ENCODE measurements at places on chromosomes 4 and X. TPM values are rescaled to one million over a fixed set of nuclear protein-coding genes. Genes with fewer than 3 reads are reported as not detected.

DNA sequence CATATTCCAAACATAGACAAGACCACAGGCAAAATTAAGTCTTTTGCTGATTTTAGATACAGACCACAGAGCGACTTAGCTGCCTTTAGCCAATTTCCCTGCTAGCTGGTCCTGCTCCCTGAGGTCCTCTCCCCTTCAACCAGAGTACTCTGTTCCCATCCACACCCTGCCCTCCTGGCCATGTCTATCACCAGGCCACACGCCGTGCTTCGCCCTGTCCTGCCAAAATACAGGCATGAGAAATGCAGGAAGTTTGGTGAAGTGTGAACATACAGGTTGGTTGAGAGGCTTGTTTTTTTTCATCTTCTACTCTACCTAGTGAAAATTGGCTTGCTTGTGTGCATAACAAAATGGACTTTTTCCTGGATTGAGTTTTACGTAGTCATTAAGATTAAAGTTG lies 226.2 kb upstream of the TENM3 start:
- no peaks in the 10 kb centered on the region for H3K27me3 ChIP-seq
- H3K36me3 ChIP-seq = no peaks in the 10 kb centered on the region
- no peak for DNase-seq
- no peak overlapping the region for H3K4me3 ChIP-seq
- no peak overlapping the region for H3K27ac ChIP-seq
- H3K4me1 ChIP-seq = no peaks in the 10 kb centered on the region

Gene OPHN1
- total RNA-seq = 1.5 TPM

- no peaks in the 10 kb centered on the region for H3K36me3 ChIP-seq
- no peak overlapping the region for H3K4me3 ChIP-seq
- H3K27me3 ChIP-seq = no peaks in the 10 kb centered on the region
- no peak for DNase-seq
- no peak overlapping the region for H3K27ac ChIP-seq
Observed at GRCh38 chr4:43932448-43932847, 516.2 kb downstream of the KCTD8 start.

DNA sequence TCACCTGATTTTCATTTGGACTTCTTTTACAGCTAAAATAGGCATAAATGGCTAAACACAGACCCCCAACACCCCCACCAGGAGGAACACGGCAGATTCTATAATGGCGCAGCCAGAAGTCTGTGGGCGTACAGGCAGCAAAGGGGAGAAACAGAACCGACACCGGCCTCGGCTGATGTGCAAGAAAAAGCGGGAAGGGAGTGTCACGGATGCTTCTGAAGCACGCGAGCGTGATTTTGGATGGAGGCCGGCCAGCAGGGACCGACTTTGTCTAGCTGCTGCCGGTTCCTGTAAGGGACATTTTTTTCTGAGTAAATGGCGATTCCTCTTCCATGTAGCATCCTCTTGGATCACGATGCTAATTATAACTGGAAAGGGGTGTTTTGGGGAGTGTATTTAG lies 24.9 kb upstream of the ETNPPL start:
- H3K27ac ChIP-seq = no peak overlapping the region
- H3K36me3 ChIP-seq = no peaks in the 10 kb centered on the region
- H3K4me1 ChIP-seq = no peaks in the 10 kb centered on the region
- no peaks in the 10 kb centered on the region for H3K27me3 ChIP-seq
- H3K4me3 ChIP-seq = no peak overlapping the region
- DNase-seq = no peak

DNA sequence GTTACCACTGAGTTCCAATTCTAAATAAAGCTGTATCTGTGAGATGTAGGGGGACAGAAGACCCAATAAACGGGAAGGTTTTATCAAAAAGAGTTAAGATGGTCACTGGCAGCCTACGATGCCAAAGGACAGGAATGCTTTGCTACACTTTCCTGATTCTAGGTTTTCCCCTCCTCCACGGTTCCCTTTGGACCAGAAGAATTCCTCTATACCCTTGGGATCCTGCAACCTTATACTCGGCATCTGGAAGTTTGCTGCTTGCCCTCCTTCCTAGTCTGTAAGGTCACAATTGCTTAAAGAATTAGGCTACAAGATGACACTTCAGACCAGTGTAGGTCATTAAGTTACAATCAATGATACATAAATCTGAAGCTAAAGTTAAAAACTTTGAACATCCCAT lies 64.3 kb downstream of the SCML2 start:
- no peaks in the 10 kb centered on the region for H3K36me3 ChIP-seq
- H3K4me1 ChIP-seq = no peaks in the 10 kb centered on the region
- no peak for DNase-seq
- no peaks in the 10 kb centered on the region for H3K27me3 ChIP-seq

- peaks cover 10% of the 10 kb centered on the region for H3K4me1 ChIP-seq
- no peak for DNase-seq
- no peaks in the 10 kb centered on the region for H3K27me3 ChIP-seq
- H3K4me3 ChIP-seq = peak overlapping the region; percentile 65
- 0 out of 2 replicates have a peak, but pooled peaks cover 8% of the 10 kb centered on the region for H3K36me3 ChIP-seq
- H3K27ac ChIP-seq = peak overlapping the region; percentile 74
Observed at GRCh38 chr4:123546573-123547060, 150.0 kb downstream of the SPRY1 start.

- no peaks in the 10 kb centered on the region for H3K4me1 ChIP-seq
- no peak for DNase-seq
- no peaks in the 10 kb centered on the region for H3K27me3 ChIP-seq
- no peaks in the 10 kb centered on the region for H3K36me3 ChIP-seq
- no peak overlapping the region for H3K4me3 ChIP-seq
- no peak overlapping the region for H3K27ac ChIP-seq
Observed at GRCh38 chrX:118764122-118764521, 36.7 kb downstream of the IL13RA1 start.

- H3K36me3 ChIP-seq = no peaks in the 10 kb centered on the region
- H3K4me1 ChIP-seq = no peaks in the 10 kb centered on the region
- H3K27me3 ChIP-seq = no peaks in the 10 kb centered on the region
- no peak overlapping the region for H3K27ac ChIP-seq
Observed at GRCh38 chrX:13078739-13079444, 34.5 kb upstream of the FAM9C start.

DNA sequence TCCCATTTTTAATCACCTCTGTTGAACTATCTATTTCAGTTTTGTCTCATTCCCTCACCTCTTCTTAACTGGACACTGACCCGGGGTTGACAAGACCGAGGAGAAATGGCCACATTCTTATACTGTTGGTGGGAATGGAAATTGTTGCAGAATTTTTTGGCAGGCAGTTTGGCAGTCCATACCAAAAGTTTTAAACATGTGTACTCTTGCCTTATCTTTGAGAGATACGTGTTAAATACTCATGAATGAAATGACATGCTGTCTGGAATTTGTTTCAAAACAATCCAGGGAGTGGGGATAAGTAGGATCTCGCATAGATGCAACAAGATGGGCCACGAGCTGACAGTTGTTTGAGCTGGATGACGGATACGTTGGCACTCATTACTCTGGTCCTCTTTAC lies 12.1 kb downstream of the FGFBP1 start:
- H3K4me3 ChIP-seq = no peak overlapping the region
- H3K36me3 ChIP-seq = no peaks in the 10 kb centered on the region
- H3K4me1 ChIP-seq = no peaks in the 10 kb centered on the region
- H3K27ac ChIP-seq = no peak overlapping the region
- DNase-seq = no peak
- H3K27me3 ChIP-seq = no peaks in the 10 kb centered on the region

DNA sequence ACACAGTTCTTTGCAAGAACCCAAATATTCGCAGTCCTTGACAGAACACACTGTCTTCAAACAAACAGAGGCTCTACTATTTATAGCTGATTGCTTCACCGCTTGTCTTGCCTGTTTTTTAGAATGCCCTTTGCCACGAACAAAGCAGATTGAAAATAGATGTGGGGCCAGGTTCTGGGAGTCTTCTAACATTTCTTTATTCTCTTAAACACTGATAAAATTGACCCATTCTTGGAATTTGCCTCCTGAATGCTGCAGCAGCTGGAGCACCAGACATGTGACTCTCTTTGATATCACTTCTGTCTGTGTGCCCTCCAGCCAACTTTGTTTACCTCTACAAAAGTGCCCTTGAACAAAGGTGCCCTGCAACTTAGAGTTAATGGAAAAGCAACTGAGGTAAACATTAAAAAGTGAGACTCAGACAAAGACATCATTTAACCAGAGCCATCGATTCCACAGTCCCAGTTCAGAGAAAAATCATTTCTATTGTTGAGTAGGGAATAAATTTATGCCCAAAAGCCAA lies 64.2 kb upstream of the SPP1 start:
- H3K4me3 ChIP-seq = no peak overlapping the region
- DNase-seq = no peak
- no peaks in the 10 kb centered on the region for H3K36me3 ChIP-seq
- peak overlapping the region; percentile 58 for H3K27ac ChIP-seq
- no peaks in the 10 kb centered on the region for H3K27me3 ChIP-seq

Gene GLRB
- total RNA-seq = 0.50 TPM
